ENCODE measurements at places on chromosomes 12 and 14.
A peak's percentile ranks its signal among the peaks of the same experiment; 100 is the strongest.

GRCh38 chr14:103136388-103137271 lies 13.4 kb downstream of the TNFAIP2 start:
- no peak for DNase-seq

DNA sequence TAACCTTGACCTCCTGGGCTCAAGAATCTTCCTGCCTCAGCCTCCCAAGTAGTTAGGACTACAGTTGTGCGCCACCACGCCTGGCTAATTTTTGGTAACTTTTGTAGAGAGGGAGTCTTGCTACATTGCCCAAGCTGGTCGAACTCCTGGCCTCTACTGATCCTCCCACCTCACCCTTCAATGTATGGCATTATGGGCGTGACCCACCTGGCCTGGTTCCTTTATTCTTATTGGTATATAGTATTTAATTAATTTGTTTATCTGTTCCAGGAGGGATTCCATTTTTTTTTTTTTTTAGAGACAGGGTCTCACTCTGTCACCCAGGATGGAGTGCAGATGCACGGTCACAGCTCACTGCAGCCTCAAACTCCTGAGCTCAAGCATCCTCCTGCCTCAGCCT lies 40.9 kb upstream of the EAPP start:
- DNase-seq = no peak

DNA sequence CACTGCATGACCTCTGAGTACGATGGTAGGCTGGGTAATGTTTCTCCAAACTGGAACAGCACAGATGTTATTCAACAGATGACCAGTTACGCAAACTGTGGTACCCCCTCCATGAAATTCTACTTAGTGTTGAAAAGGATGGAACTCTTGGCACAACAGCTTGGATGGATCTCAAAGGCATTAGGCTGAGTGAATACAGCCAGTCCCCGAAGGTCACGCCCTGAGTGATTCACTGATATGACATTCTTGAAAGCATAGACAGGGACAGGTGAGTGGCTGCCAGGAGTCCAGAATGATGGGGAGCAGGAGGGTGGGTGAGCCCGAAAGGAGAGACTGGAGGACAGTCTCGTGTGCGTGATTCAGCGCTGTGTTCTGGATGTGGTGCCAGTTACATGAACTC lies 187.5 kb upstream of the TMEM132C start:
- no peak for DNase-seq

GRCh38 chr14:102951034-102951433 lies 28.6 kb downstream of the AMN start:
- no peak for DNase-seq

- DNase-seq = no peak
Observed at GRCh38 chr12:51906430-51907082, 748 bp upstream of the ACVRL1 start.

DNA sequence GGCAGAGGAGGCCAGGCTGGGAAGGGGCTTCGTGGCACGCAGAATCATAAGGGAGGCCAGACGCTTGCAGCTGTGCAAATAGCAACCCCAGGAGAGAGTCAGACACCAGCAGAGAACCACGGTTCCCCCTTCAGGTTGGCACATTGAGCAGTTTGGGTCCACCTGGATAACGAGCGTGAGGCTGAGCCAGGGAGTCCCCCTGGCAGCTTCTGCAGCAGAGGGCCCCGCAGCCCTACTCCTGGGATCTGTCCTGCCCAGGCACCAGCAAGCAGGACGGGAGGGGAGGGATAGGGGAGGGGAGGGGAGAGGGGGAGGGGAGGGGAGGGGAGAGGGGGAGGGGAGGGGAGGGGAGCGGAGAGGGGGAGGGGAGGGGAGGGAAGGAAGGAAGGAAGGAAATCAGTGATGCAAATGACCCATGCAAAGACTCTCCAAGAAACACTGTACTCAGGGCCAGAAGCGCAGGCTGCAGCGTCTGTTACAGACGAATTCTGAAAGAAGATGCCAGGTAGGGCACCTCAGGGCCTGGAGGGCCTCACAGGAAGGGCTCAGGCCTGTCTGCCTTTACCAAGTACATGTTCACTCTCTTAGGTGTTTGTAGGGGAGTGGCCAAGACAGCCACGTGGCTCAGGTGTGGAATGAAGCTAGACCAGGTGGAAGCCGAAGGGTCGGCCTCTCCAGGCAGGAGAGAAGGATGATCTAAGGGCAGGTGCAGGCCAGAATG lies 32.3 kb upstream of the MMP17 start:
- DNase-seq = no peak

- DNase-seq = no peak
Observed at GRCh38 chr12:68406134-68406576, 74.0 kb upstream of the MDM1 start.

DNA sequence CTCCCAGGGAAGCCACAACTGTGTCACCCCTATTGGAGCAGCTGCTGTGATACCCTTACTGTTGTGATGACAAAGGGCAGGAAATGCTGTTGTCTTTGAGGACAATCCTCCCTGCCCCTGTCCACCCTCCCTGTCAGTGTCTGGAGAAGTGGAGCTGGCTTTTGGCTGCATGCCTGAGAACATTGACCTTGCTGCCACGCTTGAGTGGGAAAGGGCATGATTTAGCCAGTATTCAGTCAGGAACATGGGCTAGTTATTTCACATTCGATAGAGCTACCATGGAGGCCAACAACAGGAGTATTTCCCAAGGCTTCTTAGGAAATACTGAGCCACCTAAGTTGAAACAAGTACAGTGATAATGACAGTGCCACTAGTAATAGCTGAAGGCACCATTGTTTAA lies 59.4 kb downstream of the MYRFL start:
- DNase-seq = no peak

DNA sequence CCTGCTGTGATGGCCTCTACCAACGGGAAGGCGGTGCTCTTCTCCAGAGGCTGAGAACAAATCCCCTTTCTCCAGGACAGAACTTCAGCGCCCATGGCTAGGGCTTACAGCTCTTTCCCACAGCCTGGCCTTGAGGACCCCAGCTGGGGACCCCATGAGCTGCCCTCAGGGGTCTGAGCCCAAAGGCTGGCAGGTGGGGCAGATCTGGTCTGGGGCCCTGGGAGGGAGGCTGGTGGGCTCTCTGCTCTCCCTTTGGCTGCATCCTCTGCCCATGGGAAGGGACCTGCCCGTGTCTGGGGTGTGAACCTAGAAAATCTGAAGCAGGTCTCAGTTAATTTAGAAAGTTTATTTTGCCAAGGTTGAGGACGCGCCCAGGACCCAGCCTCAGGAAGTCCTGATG lies 322.1 kb downstream of the ADGRD1 start:
- DNase-seq = no peak

DNA sequence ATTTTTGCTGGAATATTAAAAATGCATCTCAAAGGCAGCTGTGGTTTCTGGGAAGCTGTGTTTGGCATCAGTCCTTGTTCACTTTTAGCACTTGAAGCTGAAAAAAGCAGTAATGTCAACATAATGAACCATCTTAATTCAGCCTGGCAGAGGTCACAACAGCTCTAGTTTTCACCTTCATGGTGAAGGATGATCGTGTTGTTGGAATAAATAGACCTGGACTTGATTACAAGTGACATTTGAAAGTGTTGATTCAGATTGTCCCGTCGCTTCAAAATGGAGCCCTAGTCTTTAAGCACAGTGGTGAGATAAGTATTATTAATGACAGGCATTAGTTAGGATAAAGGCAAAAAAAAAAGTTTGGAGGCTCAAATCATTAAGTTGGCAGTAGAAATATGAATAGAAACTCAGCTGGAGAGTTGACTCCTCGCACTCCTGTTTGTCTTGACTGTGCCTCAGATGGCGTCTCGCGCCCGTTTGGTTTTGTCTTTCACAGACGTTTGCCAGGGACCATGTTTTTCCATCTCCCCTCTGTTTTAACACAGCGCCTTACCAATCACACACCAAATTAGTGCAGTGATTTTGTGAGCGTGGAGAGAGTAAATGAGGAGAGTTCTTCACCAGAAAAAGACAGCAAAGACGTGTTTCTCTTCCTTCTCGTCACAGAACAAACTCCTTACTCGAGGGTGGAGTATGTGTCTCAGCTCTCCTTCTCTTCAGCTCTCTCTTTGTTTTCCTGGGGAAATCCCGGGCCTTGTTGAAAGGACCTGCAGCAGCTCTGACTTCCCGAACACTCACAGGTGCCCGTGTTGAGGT lies 53.4 kb upstream of the MMP17 start:
- no peak for DNase-seq

- DNase-seq = peak; percentile 73
Observed at GRCh38 chr12:10213168-10214135, 775 bp downstream of the GABARAPL1 start.

DNA sequence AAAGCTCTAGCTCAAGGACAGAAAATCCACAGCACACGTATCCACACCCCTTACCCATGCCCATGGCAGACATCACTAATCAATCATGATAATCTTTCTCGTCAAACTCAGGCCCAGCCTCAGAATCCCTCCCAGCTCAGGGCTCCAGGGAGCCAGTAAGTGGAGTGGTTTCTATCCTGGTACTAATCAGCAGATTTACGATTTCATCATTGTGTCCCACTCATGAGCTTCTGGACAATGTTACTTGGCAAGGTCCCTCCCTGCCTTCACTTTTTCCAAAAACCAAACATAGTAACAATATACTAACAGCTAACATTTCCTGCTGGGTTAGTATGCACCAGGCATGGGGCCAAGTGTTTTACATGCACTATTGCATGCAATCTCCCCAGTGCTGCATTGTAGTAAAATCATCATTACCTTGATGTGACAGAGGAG lies 45.8 kb upstream of the NCOR2 start:
- no peak for DNase-seq

- DNase-seq = no peak
Observed at GRCh38 chr12:49887091-49887490, 16.6 kb downstream of the FAIM2 start.

GRCh38 chr12:2984698-2985097 lies 25.5 kb downstream of the TEAD4 start:
- no peak for DNase-seq

GRCh38 chr14:69235708-69236107 lies 24.2 kb upstream of the GALNT16 start:
- no peak for DNase-seq

DNA sequence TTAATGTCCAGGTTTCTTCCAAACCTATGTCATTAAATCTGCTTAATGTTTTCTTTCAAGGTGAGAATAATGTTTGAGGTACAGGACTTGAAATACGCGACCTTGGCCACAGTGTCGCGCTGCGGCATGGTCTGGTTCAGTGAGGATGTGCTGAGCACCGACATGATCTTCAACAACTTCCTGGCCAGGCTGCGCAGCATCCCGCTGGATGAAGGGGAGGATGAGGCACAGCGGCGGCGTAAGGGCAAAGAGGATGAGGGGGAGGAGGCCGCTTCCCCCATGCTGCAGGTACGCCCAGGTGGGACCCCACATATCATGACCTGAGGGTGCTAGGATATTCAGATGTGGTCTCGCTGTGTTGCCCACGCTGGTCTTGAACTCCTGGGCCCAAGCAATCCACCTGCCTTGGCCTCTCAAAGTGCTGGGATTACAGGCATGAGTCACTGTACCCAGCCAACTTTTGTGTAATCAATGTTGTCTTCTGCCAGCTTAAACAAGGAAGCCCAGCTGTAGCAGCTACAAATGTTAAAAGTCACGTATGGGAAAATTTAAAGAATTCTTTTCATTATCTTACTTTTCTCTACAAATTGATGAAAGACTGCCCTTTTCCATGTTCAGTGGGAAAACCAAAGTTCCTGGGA lies 50.8 kb downstream of the DYNC1H1 start:
- DNase-seq = no peak

DNA sequence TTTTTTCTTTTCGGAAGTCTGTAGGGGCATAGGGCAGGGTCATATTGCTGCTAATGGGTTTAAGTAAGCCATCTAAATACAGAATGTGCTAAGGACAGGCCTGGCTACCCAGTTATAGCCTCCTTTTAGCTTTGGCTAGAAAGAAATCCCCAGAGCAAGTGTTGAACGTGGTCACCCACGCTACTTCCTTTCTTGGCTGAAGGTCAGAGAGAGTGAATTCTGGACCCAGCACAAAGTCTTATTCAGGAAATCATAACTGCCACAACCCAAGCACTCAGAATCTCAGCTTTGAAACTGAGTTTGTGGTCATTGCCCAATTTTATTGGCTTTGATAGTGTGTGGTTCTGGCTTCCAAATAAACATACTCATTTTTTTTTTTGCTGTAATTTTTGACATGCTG lies 542.1 kb upstream of the ATP2B1 start:
- no peak for DNase-seq
